Myometrial cell (primary cell): ENCODE measurements at places on chromosomes 16 and 17. TPM values are rescaled to one million over a fixed set of nuclear protein-coding genes. Genes with fewer than 3 reads are reported as not detected.

TGFB1I1 gene
- total RNA-seq = 137 and 162 TPM in 2 replicates

TEKT5 gene
- not detected in 2 replicates for total RNA-seq

METTL2A gene
- 21.6 and 23.0 TPM in 2 replicates for total RNA-seq

SEZ6 gene
- 1.2 TPM in 1 of 2 replicates, not detected in the other for total RNA-seq

GFAP gene
- total RNA-seq = 0.29 and 0.53 TPM in 2 replicates

OR1A2 gene
- not detected in 2 replicates for total RNA-seq

SYT17 gene
- not detected in 2 replicates for total RNA-seq

ALDOA gene
- 1,681 and 1,789 TPM in 2 replicates for total RNA-seq

TSC2 gene
- 30.8 and 63.1 TPM in 2 replicates for total RNA-seq

COL1A1 gene
- 2,214 and 2,222 TPM in 2 replicates for total RNA-seq
